HEK293T (cell line): ENCODE measurements at places on chromosomes 5 and 9.
A peak's percentile ranks its signal among the peaks of the same experiment; 100 is the strongest.

GRCh38 chr5:96683392-96683791, 21.2 kb downstream of the CAST start:
- no peak for DNase-seq

DNA sequence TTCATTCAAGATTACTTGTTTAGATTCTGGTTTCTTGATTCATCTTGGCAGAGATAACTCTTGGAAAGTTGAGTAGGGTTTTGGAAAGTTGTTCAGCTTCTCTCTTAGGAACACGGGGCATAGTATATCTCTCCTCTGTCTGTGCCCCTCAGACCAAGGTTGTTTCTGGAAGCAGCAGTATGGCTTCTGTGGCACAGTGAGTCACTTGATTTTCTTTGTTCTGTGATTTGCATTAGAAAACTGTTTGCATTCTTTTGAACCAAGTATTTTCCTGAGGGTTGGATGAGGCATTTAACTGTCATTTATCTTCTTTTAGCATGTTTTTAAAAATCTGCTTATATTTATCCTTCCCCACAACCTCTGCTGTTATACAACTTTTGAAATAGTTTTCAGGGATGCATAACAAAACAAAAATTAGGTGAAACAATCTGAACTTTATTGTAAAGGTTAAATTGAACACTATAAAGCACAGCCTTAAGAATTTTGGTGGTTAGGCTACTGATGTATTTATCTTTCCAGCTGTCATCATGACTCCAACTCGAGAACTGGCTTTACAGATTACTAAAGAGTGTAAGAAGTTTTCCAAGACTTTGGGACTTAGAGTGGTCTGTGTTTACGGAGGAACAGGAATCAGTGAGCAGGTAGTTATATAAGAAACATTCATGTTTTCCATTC, 26.5 kb downstream of the DDX46 start:
- DNase-seq = no peak

DNA sequence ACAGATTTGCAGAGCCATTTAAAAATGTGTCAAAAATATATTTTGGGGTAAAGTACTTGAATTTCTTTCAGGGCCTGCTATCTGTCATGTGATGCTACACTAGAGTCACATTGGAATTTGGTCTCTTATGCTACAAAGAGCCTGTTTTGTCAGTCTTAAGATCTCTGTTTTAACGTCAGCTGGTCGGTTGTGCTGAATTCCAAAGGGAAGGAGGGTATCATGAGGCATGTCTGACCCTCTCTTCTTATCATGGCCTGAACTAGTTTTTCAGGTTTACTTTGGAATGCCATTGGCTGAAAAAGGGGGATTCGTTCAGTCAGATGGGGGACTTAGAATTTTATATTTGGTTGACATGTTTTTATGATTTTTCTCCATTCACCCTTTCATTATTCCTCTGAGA, 290.6 kb downstream of the CD180 start:
- DNase-seq = no peak

DNA sequence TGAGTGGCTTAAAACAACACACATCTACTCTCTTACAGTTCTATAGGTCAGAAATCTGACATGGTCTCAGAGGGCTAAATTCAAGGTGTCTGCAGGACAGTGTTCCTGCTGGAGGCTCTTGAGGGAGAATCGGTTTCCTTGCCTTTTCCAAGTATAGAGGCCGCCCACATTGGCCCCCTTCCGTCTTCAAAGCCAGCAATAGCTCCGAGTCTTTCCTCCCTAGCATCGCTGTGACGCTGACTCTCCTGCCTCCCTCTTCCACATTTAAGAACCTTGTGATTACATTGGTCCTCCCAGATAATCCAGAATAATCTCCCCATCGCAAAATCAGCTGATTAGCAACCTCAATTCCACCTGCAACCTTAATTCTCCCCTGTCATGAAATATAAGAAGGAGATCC, 81.3 kb upstream of the IER5L start:
- DNase-seq = no peak

- DNase-seq = no peak
Measured at GRCh38 chr5:33781286-33781685, 110.5 kb downstream of the ADAMTS12 start.

- no peak for DNase-seq
Measured at GRCh38 chr9:113885183-113886025, 9.3 kb downstream of the ZNF618 start.

DNA sequence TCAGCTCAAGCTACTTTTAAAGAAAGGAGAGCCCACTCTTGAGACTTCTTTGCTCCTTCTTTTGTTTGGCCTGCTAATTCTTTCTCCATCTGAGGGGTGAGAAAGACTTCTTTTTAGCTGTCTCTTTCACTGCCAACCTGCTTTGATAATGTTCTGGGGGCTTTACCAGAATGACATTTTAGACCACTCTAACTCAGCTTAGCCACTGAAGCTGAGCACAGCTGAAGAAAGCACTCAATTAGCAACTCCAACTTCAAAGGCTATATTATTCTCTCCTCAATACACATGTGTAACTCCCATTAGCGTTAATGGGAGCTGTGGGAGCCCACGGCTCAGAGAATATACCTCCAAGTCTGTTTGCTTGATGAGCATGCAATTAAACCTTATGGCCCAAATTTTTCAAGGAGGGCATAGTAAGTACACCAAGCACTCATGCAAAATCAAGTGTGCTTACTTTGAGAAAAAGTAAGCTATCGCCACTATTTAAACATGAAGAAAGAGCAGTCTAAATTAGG, 815.4 kb upstream of the DMAC1 start:
- no peak for DNase-seq

- DNase-seq = peak; percentile 62
Measured at GRCh38 chr5:159341906-159342310, 11.6 kb upstream of the IL12B start.

GRCh38 chr5:120400356-120400755, 63.7 kb upstream of the PRR16 start:
- no peak for DNase-seq

- no peak for DNase-seq
Measured at GRCh38 chr5:111478266-111478665, 34.1 kb downstream of the STARD4 start.

DNA sequence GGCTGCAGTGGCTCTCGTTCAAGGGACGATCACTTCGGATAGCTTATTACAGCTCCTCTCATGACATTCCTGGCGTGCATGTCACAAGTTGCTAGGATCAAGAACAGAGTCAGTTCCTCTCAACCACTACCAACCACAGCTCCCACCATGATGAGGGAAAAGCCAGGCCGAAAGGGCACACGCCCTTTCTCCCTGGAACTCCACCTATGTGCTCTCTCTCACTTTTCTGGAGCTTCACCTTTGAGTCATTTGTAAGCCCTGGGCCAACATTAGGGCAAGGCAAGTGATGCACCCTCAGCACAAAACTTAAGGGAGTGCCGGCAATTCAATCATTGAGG, 1.6 kb downstream of the SPACA9 start:
- no peak for DNase-seq

DNA sequence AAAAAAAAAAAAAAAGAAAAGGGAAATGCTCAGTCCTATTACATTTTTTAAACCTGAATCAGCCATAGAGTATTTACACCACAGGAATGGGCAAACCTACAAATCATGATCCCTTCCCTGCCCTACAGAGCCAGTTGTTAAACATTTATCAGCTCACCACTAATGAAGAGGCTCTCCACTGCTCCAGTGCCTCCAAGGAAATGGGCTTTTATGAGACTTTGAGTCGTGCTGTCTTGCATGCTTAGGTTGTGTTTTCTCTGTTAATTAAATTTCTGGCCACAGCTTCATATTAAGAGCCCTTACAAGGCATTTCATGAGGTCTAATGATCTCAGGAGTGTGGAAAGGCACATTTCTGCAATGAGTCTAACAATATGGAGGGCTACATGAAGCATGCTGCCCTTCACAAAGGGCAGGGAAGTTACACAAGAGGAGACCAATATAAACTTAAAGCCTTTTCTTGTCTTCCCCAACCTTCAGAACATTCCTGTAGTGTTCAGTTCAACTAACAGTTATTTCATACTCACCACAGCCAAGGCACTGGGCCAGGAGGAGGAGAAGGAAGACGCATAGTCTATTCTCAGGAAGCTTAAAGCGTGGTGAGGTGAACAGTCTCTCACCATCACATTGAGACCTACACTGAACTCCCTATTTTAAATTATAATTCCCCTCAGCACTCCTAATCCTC, 140.1 kb upstream of the ABCA1 start:
- no peak for DNase-seq

GRCh38 chr5:142114687-142115086, 6.1 kb downstream of the NDFIP1 start:
- DNase-seq = no peak

DNA sequence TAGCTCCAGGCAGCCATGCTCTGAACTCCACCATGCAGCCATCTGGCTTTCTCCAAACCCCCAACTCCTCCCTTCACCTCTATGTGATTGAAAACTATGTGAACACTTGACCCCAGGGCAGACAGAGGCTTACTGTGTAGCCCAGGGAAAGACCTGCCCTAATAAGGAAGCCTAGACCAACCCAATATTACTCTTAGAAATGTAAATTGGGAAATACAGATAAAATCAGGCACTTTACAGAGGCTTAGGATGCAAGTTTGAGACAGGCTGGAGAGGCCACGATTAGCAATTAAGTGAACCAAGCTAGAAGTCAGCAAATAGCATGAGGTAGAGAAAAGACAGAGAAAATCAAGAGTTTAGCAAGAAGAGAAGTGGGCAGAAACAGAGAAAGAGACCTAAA, 141.7 kb upstream of the ABCA1 start:
- DNase-seq = no peak

- DNase-seq = no peak
Measured at GRCh38 chr9:91156451-91157234, 205.1 kb downstream of the AUH start.

DNA sequence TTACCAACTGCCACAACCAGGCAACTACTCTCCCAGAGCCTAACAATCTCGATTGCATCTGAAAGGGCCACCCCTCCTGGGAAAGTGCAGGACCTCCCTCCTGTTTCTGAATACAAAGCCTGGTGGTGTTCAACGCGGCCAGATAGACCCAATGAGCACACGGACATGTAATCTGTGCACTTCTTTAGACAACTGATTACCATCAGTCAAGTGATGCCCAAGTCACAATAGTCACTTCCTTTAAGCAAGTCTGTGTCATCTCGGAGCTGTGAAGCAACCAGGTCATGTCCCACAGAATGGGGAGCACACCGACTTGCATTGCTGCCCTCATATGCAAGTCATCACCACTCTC, 739 bp downstream of the C9orf72 start:
- peak; percentile 17 for DNase-seq

GRCh38 chr9:107422189-107423185, 67.1 kb downstream of the KLF4 start:
- DNase-seq = peak; percentile 81

GRCh38 chr5:78065663-78066062, 228.8 kb downstream of the AP3B1 start:
- DNase-seq = no peak

GRCh38 chr5:90434116-90434714, 24.7 kb upstream of the CETN3 start:
- DNase-seq = peak; percentile 47

GRCh38 chr9:101376111-101376848, 8.5 kb downstream of the BAAT start:
- no peak for DNase-seq

DNA sequence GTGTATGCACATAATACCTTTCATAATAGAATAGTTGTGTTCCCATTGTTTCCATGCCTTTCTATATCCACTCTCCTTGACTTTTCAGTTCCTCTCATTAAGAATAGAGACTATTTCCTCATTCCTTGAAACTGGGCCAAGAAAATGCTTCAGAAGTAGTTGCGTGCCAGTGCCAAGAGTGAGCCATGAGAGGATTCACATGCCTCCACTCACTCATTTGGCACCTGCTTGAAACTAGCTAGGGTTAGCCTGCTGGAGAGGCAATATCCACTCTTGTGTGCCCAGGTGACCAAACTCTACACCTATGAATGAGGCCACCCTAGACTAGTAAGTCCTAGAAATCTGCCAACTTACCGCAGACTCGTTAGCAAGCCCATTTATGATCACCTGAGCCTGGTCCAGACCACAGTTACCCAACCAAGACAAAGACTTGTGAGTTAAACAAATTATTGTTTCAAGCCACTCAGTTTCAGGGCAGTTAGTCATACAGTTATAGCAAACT, 276.3 kb downstream of the EPB41L4A start:
- DNase-seq = no peak

- no peak for DNase-seq
Measured at GRCh38 chr5:37208883-37209797, 40.0 kb downstream of the CPLANE1 start.

DNA sequence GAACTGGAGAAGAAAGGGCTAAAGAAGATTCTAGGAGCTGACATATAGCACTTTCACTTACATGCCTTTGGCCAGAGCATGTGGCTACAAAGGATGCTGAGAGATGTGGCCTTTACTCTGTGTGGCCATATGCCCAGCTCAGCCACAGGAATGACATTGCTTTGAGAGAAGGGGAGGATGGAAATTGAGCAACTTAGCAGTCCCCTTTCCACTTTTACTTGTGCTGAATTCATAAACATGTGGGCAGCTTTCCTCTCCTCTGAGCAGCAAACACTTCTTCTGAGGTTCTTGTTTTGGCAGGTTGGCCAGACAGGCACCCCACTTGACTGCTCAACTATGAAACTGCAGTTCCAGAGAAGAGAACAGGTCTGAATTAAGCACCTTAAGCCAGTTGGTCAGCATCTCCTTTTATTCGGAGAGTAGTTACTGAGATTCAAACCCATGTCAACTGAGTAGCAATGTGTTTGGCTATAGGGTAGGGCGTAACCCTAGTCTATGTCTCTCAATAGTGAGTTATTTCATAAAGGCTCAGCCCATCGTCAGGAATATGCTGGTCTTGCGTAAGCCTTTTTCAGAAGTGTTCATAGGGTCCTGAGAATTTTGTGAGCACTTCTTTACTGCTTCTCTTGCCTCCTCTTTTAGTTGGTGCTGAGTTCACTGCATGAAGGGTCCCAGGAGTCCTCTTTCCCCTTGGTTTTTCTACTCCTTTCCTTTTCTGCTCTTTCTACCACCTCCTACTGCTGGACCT, 134.5 kb downstream of the PALM2AKAP2 start:
- DNase-seq = no peak

- DNase-seq = no peak
Measured at GRCh38 chr5:76717222-76718083, 1.5 kb downstream of the F2R start.

GRCh38 chr5:146069780-146070099, 35.6 kb downstream of the PLAC8L1 start:
- DNase-seq = no peak
